A549 treated with RU486 at 1 μM for 4 hours (cell line): ENCODE measurements at places on chromosomes 7 and 10. TPM values are rescaled to one million over a fixed set of nuclear protein-coding genes. Genes with fewer than 3 reads are reported as not detected.

Gene SLC16A9
- total RNA-seq = 0.05 to 0.09 TPM (median 0.08 TPM) in 4 of 5 replicates, not detected in the other

Gene CPEB3
- total RNA-seq = 0.16 to 0.37 TPM (median 0.34 TPM) in 5 replicates

Gene FOXP2
- total RNA-seq = not detected in 5 replicates

Gene CACNB2
- not detected in 5 replicates for total RNA-seq

Gene HOXA4
- 2.0 to 2.9 TPM (median 2.4 TPM) in 5 replicates for total RNA-seq

Gene GALNT17
- total RNA-seq = not detected in 5 replicates

Gene PIK3CG
- total RNA-seq = not detected in 5 replicates

Gene SPDYE1
- total RNA-seq = not detected in 5 replicates

Gene CHST3
- total RNA-seq = 32.7 to 41.9 TPM (median 36.2 TPM) in 5 replicates

Gene KIF20B
- 6.2 to 17.5 TPM (median 16.1 TPM) in 5 replicates for total RNA-seq

Gene MGMT
- total RNA-seq = 5.1 to 7.8 TPM (median 7.2 TPM) in 5 replicates

Gene NME8
- total RNA-seq = not detected in 5 replicates

Gene SMURF1
- 23.6 to 29.8 TPM (median 27.5 TPM) in 5 replicates for total RNA-seq

Gene ANXA8
- total RNA-seq = 25.9 to 36.6 TPM (median 29.7 TPM) in 5 replicates

Gene SPRN
- 0.11 to 0.28 TPM (median 0.15 TPM) in 5 replicates for total RNA-seq

Gene TMEM120A
- total RNA-seq = 29.1 to 44.9 TPM (median 41.7 TPM) in 5 replicates
